ENCODE measurements at places on chromosomes 7 and 10. TPM values are rescaled to one million over a fixed set of nuclear protein-coding genes. Genes with fewer than 3 reads are reported as not detected.

The C10orf143 gene
- total RNA-seq, result 2.0 TPM

The SLC26A5 gene
- not detected for total RNA-seq

- peak; percentile 44 for DNase-seq
- no peaks in the 10 kb centered on the region for H3K27me3 ChIP-seq
- H3K4me1 ChIP-seq, result peaks cover 2% of the 10 kb centered on the region
Measured at GRCh38 chr10:124743191-124744101, 732 bp downstream of the FAM53B start.

GRCh38 chr10:17882557-17882956 is 69.2 kb upstream of the SLC39A12 start:
- no peaks in the 10 kb centered on the region for H3K36me3 ChIP-seq
- DNase-seq, result peak; percentile 89
- no peak overlapping the region for H3K4me3 ChIP-seq
- H3K27me3 ChIP-seq, result no peaks in the 10 kb centered on the region
- no peaks in the 10 kb centered on the region for H3K4me1 ChIP-seq
- no peak overlapping the region for H3K27ac ChIP-seq

DNA sequence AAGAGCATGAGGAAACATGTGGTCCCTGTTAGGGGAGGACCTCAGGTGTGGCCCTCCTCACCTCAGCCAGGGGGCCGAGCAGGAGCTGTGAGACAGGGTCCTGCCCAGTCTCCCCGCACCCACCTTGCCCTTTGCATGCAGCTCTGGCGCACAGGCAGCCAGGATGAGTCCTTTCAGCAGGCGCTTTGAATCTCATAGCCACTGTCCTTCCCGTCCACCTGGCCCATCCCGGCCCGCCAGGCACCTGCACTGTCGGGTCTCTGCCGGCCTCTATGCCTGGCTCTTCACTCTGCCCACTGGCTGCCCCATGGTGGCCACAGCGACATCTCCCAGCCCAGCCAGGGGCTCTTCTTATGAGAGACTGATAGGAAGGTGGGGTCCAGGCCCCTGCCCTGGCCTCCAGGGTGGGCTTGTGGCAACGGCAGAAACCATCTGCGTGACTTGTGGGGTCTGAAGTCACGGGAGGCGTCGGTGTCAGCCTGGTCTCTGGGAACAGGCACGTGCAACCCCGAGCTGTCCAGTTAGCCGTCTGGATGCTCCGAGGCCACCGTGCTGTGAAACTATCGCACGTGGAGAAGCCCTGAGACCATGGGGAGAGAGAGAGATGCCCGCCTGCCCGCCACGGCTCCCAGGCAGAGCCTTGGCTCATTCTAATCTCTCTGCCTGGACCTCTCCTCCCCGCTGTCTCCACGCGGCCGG is 37.4 kb downstream of the FOXL3 start:
- peaks cover 2% of the 10 kb centered on the region for H3K27me3 ChIP-seq
- no peak for DNase-seq
- no peak overlapping the region for H3K4me3 ChIP-seq
- no peak overlapping the region for H3K27ac ChIP-seq
- H3K4me1 ChIP-seq, result no peaks in the 10 kb centered on the region
- no peaks in the 10 kb centered on the region for H3K36me3 ChIP-seq

DNA sequence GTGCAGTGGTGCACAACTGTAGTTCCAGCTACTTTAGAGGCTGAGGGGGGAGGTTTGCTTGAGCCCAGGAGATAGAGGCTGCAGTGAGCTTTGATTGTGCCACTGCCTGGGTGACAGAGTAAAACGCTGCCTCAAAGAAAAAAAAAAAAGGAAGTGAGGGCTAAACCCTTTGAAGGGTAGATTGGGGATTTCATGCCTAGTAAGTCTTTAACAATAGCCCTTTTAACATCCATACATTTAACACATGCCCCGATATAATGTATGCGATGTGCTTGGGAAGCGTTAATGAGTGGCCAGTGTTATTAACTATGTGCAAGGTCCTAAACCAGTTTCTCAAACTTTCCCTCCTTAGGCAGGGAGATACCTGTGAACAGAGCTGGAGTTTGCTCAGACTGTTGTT is 229.2 kb upstream of the HPS1 start:
- no peak overlapping the region for H3K27ac ChIP-seq
- no peaks in the 10 kb centered on the region for H3K27me3 ChIP-seq
- H3K4me1 ChIP-seq, result no peaks in the 10 kb centered on the region
- H3K36me3 ChIP-seq, result no peaks in the 10 kb centered on the region
- H3K4me3 ChIP-seq, result no peak overlapping the region

GRCh38 chr7:14762561-14762960 is 140.0 kb downstream of the DGKB start:
- no peak overlapping the region for H3K27ac ChIP-seq

- H3K27me3 ChIP-seq, result no peaks in the 10 kb centered on the region
- peak; percentile 70 for DNase-seq
- H3K4me1 ChIP-seq, result no peaks in the 10 kb centered on the region
- H3K36me3 ChIP-seq, result peaks cover 6% of the 10 kb centered on the region
- no peak overlapping the region for H3K27ac ChIP-seq
Measured at GRCh38 chr7:157250605-157251228, 86.1 kb upstream of the DNAJB6 start.

DNA sequence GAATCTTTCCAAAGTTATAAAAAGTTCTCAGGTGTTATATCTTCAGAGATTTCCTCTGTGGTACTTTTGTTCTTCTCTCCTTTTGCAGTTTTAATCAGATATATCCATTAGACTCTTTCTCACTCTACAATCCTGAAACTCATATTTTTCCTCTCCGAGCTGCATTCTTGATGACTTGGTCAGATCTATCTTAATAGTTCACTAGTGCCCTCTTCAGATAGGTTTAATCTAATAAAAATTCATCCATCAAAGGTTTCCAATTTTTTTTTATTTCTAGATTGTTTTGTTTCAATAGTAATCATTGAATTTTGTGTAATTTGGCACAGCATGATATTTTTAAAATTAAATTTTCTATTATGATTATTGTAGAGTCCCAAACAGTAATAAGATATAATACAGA is 21.8 kb upstream of the DGKB start:
- H3K4me3 ChIP-seq, result no peak overlapping the region
- H3K36me3 ChIP-seq, result no peaks in the 10 kb centered on the region
- no peaks in the 10 kb centered on the region for H3K4me1 ChIP-seq
- no peak overlapping the region for H3K27ac ChIP-seq
- no peaks in the 10 kb centered on the region for H3K27me3 ChIP-seq

- H3K4me3 ChIP-seq, result no peak overlapping the region
- no peaks in the 10 kb centered on the region for H3K4me1 ChIP-seq
- DNase-seq, result no peak
- no peak overlapping the region for H3K27ac ChIP-seq
- H3K27me3 ChIP-seq, result no peaks in the 10 kb centered on the region
Measured at GRCh38 chr7:23965296-23965695, 255.3 kb downstream of the STK31 start.

- no peaks in the 10 kb centered on the region for H3K4me1 ChIP-seq
- no peak overlapping the region for H3K4me3 ChIP-seq
- H3K36me3 ChIP-seq, result no peaks in the 10 kb centered on the region
- H3K27ac ChIP-seq, result no peak overlapping the region
- no peak for DNase-seq
- H3K27me3 ChIP-seq, result no peaks in the 10 kb centered on the region
Measured at GRCh38 chr10:91636892-91637291, 4.0 kb upstream of the PPP1R3C start.

DNA sequence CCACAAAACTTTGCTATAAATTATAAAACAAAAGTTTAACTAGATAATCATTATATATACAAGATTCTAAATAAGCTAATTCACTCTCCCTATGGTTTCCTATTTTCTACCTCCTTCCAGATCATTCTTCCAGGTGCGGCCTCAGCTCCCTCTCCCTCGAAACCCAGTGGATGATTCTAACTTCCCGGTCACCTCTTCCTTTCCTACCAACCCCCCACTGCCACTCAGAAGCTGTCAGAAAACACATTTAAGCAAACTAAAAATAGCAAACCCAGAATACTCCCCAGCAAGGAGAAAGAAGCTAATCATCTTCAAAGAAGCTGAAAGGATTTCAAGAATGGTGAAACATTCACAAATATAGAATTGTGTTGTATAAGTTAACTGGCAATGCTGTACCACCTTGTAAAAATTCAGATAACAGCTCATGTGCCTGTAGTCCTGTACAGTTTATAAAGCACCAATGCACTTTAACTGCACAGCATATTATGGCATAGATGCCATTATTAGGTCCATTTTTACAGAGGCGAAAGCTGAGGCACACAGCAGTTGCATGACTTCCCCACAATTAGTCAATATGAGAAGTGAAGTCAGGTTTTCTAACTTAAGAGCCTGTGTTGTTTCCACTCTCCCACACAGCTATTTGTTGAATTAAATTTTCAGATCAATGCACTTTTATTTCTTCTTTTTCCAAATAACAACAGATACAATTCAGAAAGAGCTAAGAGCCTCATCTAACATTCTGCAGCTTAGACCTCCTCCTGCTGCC is 13.7 kb upstream of the DNTT start:
- no peak overlapping the region for H3K4me3 ChIP-seq
- H3K4me1 ChIP-seq, result no peaks in the 10 kb centered on the region
- no peaks in the 10 kb centered on the region for H3K27me3 ChIP-seq
- DNase-seq, result no peak
- H3K36me3 ChIP-seq, result no peaks in the 10 kb centered on the region
- H3K27ac ChIP-seq, result no peak overlapping the region

GRCh38 chr10:104557966-104558365 is 83.1 kb upstream of the SORCS3 start:
- no peak overlapping the region for H3K27ac ChIP-seq
- DNase-seq, result no peak
- H3K27me3 ChIP-seq, result no peaks in the 10 kb centered on the region
- no peaks in the 10 kb centered on the region for H3K36me3 ChIP-seq

The SRRT gene
- total RNA-seq, result 32.0 TPM

The SH2D4B gene
- total RNA-seq, result not detected

- H3K36me3 ChIP-seq, result no peaks in the 10 kb centered on the region
- H3K27ac ChIP-seq, result no peak overlapping the region
- DNase-seq, result no peak
Measured at GRCh38 chr7:131219312-131220041, 108.2 kb upstream of the MKLN1 start.

The SMKR1 gene
- total RNA-seq, result 0.51 TPM

The ASB10 gene
- total RNA-seq, result not detected

The NXPH1 gene
- total RNA-seq, result not detected

The PLA2G12B gene
- total RNA-seq, result not detected

GRCh38 chr10:97066877-97067555 is 118.7 kb downstream of the SLIT1 start:
- H3K27me3 ChIP-seq, result no peaks in the 10 kb centered on the region
- H3K27ac ChIP-seq, result no peak overlapping the region
- DNase-seq, result no peak
- H3K4me1 ChIP-seq, result no peaks in the 10 kb centered on the region

DNA sequence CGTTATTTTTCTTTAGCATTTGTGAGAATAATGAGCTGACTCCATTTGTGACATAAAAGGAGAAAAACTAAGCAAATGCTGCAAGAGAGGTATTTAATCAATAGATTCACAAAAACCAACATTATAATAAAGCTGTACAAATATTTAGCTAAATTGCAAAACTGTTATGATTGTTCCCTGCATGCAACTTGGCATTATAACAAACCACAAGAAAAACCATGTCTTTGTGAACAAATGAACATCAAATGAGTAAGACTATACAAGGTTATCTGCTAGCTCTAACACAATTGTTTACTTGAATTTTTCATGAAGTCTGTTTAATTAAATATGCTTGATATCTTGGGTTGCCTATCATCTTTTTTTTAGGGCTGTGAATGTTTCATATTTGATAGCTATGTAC is 50.8 kb upstream of the PPP1R9A start:
- no peaks in the 10 kb centered on the region for H3K36me3 ChIP-seq
- DNase-seq, result no peak
- no peaks in the 10 kb centered on the region for H3K27me3 ChIP-seq
- no peak overlapping the region for H3K4me3 ChIP-seq
- H3K4me1 ChIP-seq, result no peaks in the 10 kb centered on the region

DNA sequence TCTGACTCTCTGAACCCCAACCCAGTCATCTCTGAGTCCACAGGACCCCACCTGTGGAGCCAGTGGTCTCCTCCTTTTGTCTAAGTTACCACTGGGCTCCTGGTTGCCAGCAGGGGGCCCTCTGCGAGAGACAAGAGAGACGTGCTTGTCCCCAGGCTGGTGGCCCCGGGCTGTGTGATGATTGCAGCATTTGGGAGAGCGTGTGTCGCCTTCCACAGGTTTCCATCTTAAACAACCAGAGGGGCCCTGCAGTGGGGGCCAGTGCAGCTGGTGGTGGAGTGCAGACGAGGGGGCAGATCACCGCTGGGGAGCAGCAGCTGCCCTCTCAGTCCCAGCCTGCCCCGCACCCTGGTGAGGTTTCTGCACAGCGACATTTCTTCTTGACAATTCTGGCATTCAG is 122.4 kb upstream of the PPP2R2D start:
- no peaks in the 10 kb centered on the region for H3K27me3 ChIP-seq
- H3K4me1 ChIP-seq, result no peaks in the 10 kb centered on the region
- H3K36me3 ChIP-seq, result no peaks in the 10 kb centered on the region

The SYCE1 gene
- total RNA-seq, result 0.17 TPM

- H3K4me1 ChIP-seq, result no peaks in the 10 kb centered on the region
- no peak overlapping the region for H3K4me3 ChIP-seq
- H3K27me3 ChIP-seq, result no peaks in the 10 kb centered on the region
- H3K36me3 ChIP-seq, result no peaks in the 10 kb centered on the region
Measured at GRCh38 chr7:11642841-11643240, 189.2 kb downstream of the THSD7A start.

- no peaks in the 10 kb centered on the region for H3K36me3 ChIP-seq
- no peaks in the 10 kb centered on the region for H3K4me1 ChIP-seq
- no peak overlapping the region for H3K4me3 ChIP-seq
- no peak for DNase-seq
- no peaks in the 10 kb centered on the region for H3K27me3 ChIP-seq
Measured at GRCh38 chr10:96360766-96361165, 2.0 kb upstream of the OPALIN start.

- no peak overlapping the region for H3K27ac ChIP-seq
- H3K4me3 ChIP-seq, result no peak overlapping the region
- H3K4me1 ChIP-seq, result no peaks in the 10 kb centered on the region
- no peaks in the 10 kb centered on the region for H3K27me3 ChIP-seq
Measured at GRCh38 chr10:17196573-17196972, 4.9 kb downstream of the TRDMT1 start.

The CRHR2 gene
- not detected for total RNA-seq

GRCh38 chr7:67738958-67739357 is 742.3 kb downstream of the TYW1 start:
- H3K27me3 ChIP-seq, result no peaks in the 10 kb centered on the region
- no peak overlapping the region for H3K27ac ChIP-seq
- DNase-seq, result peak; percentile 43

The CALHM2 gene
- total RNA-seq, result 35.8 TPM

GRCh38 chr7:158840604-158841003 is 11.3 kb upstream of the ESYT2 start:
- DNase-seq, result no peak
- no peak overlapping the region for H3K27ac ChIP-seq
- no peaks in the 10 kb centered on the region for H3K4me1 ChIP-seq
- H3K27me3 ChIP-seq, result no peaks in the 10 kb centered on the region
- H3K36me3 ChIP-seq, result no peaks in the 10 kb centered on the region
- no peak overlapping the region for H3K4me3 ChIP-seq

The DKK1 gene
- 54.4 TPM for total RNA-seq

- H3K27ac ChIP-seq, result peak overlapping the region; percentile 39
- peaks cover 27% of the 10 kb centered on the region for H3K36me3 ChIP-seq
- no peak overlapping the region for H3K4me3 ChIP-seq
- peaks cover 46% of the 10 kb centered on the region for H3K4me1 ChIP-seq
Measured at GRCh38 chr10:79431428-79431827, 14.0 kb downstream of the ZCCHC24 start.

The ABCB4 gene
- 0.26 TPM for total RNA-seq

GRCh38 chr7:108088729-108089128 is 41.4 kb downstream of the LAMB4 start:
- no peak overlapping the region for H3K4me3 ChIP-seq
- no peaks in the 10 kb centered on the region for H3K36me3 ChIP-seq
- no peak overlapping the region for H3K27ac ChIP-seq
- peak; percentile 44 for DNase-seq
